Right renal pelvis (tissue), 4 donors: ENCODE measurements at places on chromosomes 6 and 20. TPM values are rescaled to one million over a fixed set of nuclear protein-coding genes. Genes with fewer than 3 reads are reported as not detected.

The SPATS1 gene
- not detected for polyA plus RNA-seq

The PI3 gene
- polyA plus RNA-seq, result not detected

The OVOL2 gene
- polyA plus RNA-seq, result 1.4 TPM

The FKBP5 gene
- polyA plus RNA-seq, result 30.7 TPM

The BPIFB2 gene
- polyA plus RNA-seq, result not detected

The MTRF1L gene
- polyA plus RNA-seq, result 21.0 TPM

The GNMT gene
- 0.72 TPM for polyA plus RNA-seq

The CD83 gene
- polyA plus RNA-seq, result 12.5 TPM

The SPDEF gene
- polyA plus RNA-seq, result not detected

The MEP1A gene
- not detected for polyA plus RNA-seq

The TRIM10 gene
- 0.48 TPM for polyA plus RNA-seq

The GLP1R gene
- polyA plus RNA-seq, result 0.92 TPM

The SLC32A1 gene
- 2.1 TPM for polyA plus RNA-seq

The DYNLT1 gene
- polyA plus RNA-seq, result 182 TPM

The RAB44 gene
- polyA plus RNA-seq, result 0.06 TPM

The ZNF76 gene
- 44.5 TPM for polyA plus RNA-seq

The NUP43 gene
- 46.0 TPM for polyA plus RNA-seq

The TBX18 gene
- 9.6 TPM for polyA plus RNA-seq

The XRN2 gene
- 109 TPM for polyA plus RNA-seq

The OR2W1 gene
- not detected for polyA plus RNA-seq

The BNIP5 gene
- 0.10 TPM for polyA plus RNA-seq

The ZMYND8 gene
- polyA plus RNA-seq, result 43.8 TPM

The UNC93A gene
- 9.2 TPM for polyA plus RNA-seq

The EYS gene
- 0.77 TPM for polyA plus RNA-seq

The DXO gene
- 30.0 TPM for polyA plus RNA-seq

The FOXA2 gene
- polyA plus RNA-seq, result not detected

The OR2B2 gene
- not detected for polyA plus RNA-seq

The GRM1 gene
- polyA plus RNA-seq, result 0.20 TPM

The TM9SF4 gene
- 74.0 TPM for polyA plus RNA-seq

The ZNF391 gene
- 14.4 TPM for polyA plus RNA-seq

The ULBP3 gene
- 10.6 TPM for polyA plus RNA-seq

The RIPK1 gene
- 27.4 TPM for polyA plus RNA-seq

The CENPW gene
- 28.7 TPM for polyA plus RNA-seq

The L3MBTL1 gene
- polyA plus RNA-seq, result 12.9 TPM

The KCNK15 gene
- polyA plus RNA-seq, result 0.10 TPM

The GSTA2 gene
- 0.61 TPM for polyA plus RNA-seq

The NKAIN2 gene
- 34.6 TPM for polyA plus RNA-seq

The BCAS1 gene
- polyA plus RNA-seq, result 4.6 TPM

The TCEA2 gene
- polyA plus RNA-seq, result 82.6 TPM

The MYL9 gene
- 261 TPM for polyA plus RNA-seq

The TRIM15 gene
- 0.29 TPM for polyA plus RNA-seq

The GINS1 gene
- 17.2 TPM for polyA plus RNA-seq

The LEMD2 gene
- polyA plus RNA-seq, result 61.7 TPM

The OR12D3 gene
- not detected for polyA plus RNA-seq

The KCNK16 gene
- polyA plus RNA-seq, result not detected

The RAB32 gene
- polyA plus RNA-seq, result 28.0 TPM

The RAB23 gene
- polyA plus RNA-seq, result 48.1 TPM

The EYA4 gene
- polyA plus RNA-seq, result 18.5 TPM
